ENCODE measurements at places on chromosomes 6 and 20.

DNA sequence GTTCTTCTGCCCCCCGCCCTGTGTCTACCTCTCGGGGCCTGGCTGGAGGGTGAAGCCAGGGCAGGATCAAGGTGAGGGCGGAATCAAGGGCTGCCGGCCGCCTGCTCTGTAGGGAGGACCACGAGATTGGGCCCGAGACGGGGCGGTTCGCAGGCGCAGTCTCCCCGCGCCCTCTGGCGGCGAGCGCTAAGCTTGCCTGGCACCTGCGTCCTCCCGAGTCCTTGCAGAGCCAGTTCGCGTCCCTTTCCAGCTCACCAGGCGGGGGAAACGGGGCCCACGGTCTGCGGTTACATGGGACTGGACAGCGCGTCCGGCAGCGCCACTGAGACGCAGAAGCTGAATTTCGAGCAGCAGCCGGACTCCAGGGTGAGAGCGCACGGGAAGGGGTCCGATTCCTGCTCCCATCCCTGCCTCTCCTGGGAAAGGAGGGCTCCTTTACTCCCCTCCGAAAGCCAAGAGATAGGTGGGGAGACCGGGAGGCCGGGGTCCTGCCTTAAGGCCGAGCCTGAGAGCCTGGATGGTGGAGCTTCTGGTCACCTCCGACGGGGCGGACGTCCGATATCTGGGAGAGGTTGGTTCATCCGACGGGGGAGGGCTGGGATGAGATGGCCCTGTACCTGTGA is 3.6 kb upstream of the MATN4 start:
- peak; percentile 83 for DNase-seq

DNA sequence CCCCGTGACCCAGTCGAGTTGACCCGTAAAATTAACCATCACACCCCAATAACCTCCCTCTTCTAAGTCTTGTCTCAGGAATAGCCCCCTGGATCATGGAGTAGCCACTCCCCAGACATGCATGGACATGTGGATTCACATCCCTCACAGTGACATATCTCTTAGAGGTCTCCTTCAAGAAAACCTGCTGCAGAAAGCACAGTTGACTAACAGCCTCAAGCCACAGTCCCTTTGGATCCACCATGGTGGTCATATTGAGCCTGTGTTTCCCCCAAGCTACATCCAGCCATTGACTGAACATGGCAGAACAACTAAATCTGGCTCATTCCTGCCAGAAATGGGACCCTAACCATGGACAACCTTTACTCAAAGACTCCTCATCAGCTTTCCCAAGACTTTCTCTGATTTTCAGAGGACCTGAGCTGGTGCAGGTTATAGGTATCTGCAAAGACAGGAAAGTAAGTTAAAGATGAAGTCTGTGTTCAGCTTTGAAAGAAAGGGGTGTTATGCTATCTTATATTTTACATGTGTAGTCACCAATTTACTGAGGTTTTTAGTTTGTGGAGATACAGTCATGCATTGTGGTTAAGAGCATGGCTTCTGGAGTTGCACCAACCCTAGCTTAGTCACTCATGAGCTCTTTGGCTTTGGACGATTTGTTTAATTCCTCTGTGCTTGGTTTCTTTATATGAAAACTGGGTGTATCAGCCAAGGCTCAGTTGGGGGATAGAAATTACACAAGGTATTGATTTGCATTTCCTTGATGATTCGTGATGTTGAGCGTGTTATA is 219.1 kb downstream of the MYLK4 start:
- DNase-seq: no peak

- no peak for DNase-seq
Observed at GRCh38 chr6:167200806-167201205, 43.0 kb upstream of the GPR31 start.

DNA sequence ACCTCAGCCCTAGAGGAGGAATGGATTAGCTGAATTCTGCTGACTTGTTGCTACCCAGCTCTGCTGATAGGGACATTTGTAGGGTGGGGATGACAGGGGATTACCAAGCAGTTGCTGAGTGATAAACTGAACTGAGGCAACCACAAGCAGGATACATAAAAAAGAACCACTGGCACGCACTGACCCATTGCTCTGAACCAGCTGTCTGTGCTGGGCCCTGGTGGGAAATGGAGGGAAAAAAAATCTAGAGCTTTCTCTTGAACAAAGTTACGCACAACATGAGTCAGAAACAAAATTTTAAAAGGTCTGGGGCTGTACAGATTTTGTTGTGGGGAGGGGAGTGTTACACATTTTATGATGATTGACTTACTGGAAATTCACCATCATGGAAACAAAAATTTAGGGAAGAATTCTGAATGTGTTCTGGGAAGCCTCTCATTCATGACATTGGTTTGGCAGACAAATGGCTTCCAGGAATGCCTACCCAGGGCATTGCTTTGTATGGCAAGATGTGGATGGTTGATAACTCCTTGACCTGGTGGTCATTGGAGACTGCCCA is 37.7 kb downstream of the FOXO3 start:
- no peak for DNase-seq

DNA sequence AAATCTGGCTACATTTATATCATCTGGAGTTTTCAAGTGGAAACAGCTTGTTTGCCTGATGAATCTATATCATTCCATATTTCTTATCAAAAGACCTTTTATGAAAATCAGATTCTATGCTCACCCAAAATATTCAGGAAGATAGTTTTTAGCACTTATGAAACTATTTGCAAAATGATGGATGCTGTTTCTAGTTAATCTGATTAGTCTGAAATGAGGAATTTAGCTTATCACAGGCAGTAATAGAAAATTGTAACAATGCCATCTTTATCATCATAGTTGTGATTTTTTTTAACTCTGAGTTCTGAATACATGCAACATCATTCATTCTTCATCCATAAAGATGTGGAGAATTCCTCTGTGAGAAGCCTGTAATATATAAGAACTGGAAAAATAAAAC is 229.7 kb downstream of the PLCB1 start:
- DNase-seq: no peak

DNA sequence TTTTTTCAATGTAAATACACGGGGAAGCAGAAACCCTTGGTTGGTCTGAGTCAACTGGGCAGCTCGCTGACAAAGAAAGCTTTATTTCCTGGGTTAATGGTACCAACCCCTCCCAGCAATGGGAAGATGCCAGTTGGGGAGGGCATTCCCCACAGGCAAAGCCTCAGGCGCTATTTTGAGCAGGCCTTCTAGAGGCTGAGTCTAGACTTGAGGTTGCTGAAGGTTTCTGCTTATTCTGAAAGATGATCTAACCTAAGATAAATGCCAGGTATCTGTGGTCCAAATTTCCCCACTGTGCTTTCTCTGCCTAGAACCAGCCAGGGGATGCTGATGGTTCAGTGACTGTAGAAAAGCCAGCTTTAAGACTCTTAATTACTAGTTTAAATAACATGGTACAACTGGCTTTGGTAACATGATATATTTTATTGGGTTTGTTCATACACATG is 172.5 kb upstream of the JARID2 start:
- no peak for DNase-seq

GRCh38 chr6:124682751-124683150 is 279.5 kb upstream of the RNF217 start:
- no peak for DNase-seq

GRCh38 chr6:159012201-159012600 is 12.2 kb upstream of the RSPH3 start:
- DNase-seq: no peak

- no peak for DNase-seq
Observed at GRCh38 chr20:25491446-25492038, 84.1 kb downstream of the GINS1 start.

DNA sequence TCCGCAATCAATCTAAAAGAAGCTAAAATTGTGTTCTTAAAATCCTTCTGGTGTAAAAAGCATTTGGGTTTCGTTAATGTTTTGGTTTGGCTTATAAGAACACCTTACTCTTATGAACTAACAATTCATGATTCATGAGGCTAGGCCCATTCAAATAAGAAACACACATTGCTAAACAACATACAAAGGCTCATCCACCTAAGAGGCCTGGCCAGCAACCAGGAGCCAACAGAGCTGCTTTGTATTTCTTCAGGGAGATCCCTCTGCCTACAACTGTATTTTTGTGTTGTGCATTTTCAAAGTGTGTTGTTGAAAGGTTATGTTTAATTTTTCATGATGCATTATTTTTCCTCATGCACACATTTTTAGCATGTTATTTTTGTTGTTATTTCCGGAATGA is 98.6 kb downstream of the PTPRK start:
- DNase-seq: no peak

Measured in lower lobe of right lung (tissue), 2 donors.